Keratinocyte (primary cell): ENCODE measurements at places on chromosomes 1 and 21. TPM values are rescaled to one million over a fixed set of nuclear protein-coding genes. Genes with fewer than 3 reads are reported as not detected.

Gene IPP
- 6.7 to 10.0 TPM (median 8.3 TPM) in 3 replicates for polyA plus RNA-seq

Gene KCNAB2
- polyA plus RNA-seq = 1.3 to 2.5 TPM (median 1.8 TPM) in 3 replicates

Gene FHAD1
- polyA plus RNA-seq = 0.09 to 0.18 TPM (median 0.12 TPM) in 3 replicates

Gene TCHH
- polyA plus RNA-seq = 0.07 to 0.25 TPM (median 0.14 TPM) in 3 replicates

Gene CLDN17
- polyA plus RNA-seq = 0.16 to 0.28 TPM in 2 of 3 replicates, not detected in the other

Gene ELAPOR1
- 0.21 to 0.36 TPM (median 0.24 TPM) in 3 replicates for polyA plus RNA-seq

Gene MNDA
- polyA plus RNA-seq = not detected in 3 replicates

Gene VANGL1
- 22.4 to 25.0 TPM (median 23.1 TPM) in 3 replicates for polyA plus RNA-seq

Gene WNT3A
- 0.07 to 0.15 TPM (median 0.07 TPM) in 3 replicates for polyA plus RNA-seq

Gene UMODL1
- polyA plus RNA-seq = 0.03 TPM in 1 of 3 replicates, not detected in the others

Gene MPZ
- polyA plus RNA-seq = 0.19 to 0.45 TPM (median 0.45 TPM) in 3 replicates

Gene LRRC71
- polyA plus RNA-seq = not detected in 3 replicates

Gene FOXD2
- 0.01 to 0.05 TPM (median 0.04 TPM) in 3 replicates for polyA plus RNA-seq

Gene PTPN22
- 0.07 to 0.39 TPM (median 0.23 TPM) in 3 replicates for polyA plus RNA-seq

Gene CA6
- polyA plus RNA-seq = not detected in 3 replicates

Gene RHBDL2
- polyA plus RNA-seq = 5.4 to 9.2 TPM (median 7.9 TPM) in 3 replicates

Gene ADORA1
- polyA plus RNA-seq = 0.07 to 0.10 TPM (median 0.09 TPM) in 3 replicates

Gene AK5
- 0.22 to 0.30 TPM (median 0.27 TPM) in 3 replicates for polyA plus RNA-seq

Gene HIVEP3
- polyA plus RNA-seq = 0.64 to 3.5 TPM (median 1.1 TPM) in 3 replicates

Gene OR2L13
- not detected in 3 replicates for polyA plus RNA-seq

Gene NFASC
- 3.4 to 6.9 TPM (median 4.3 TPM) in 3 replicates for polyA plus RNA-seq

Gene AGMAT
- polyA plus RNA-seq = 0.18 to 0.46 TPM (median 0.21 TPM) in 3 replicates

Gene HUNK
- 0.01 to 0.03 TPM in 2 of 3 replicates, not detected in the other for polyA plus RNA-seq

Gene PRCC
- polyA plus RNA-seq = 29.9 to 70.7 TPM (median 40.4 TPM) in 3 replicates

Gene SLC25A24
- 35.3 to 58.9 TPM (median 36.0 TPM) in 3 replicates for polyA plus RNA-seq

Gene ST6GALNAC5
- 12.8 to 18.7 TPM (median 14.3 TPM) in 3 replicates for polyA plus RNA-seq

Gene NPHS2
- not detected in 3 replicates for polyA plus RNA-seq

Gene CD34
- 0.03 TPM in 1 of 3 replicates, not detected in the others for polyA plus RNA-seq

Gene RPL22
- polyA plus RNA-seq = 209 to 421 TPM (median 239 TPM) in 3 replicates

Gene KANK4
- 0.92 to 8.5 TPM (median 2.1 TPM) in 3 replicates for polyA plus RNA-seq

Gene VWA5B1
- not detected in 3 replicates for polyA plus RNA-seq

Gene LCE1F
- polyA plus RNA-seq = not detected in 3 replicates

Gene RNU1-4
- polyA plus RNA-seq = 66.0 to 67.0 TPM in 2 of 3 replicates, not detected in the other

Gene AMY2A
- polyA plus RNA-seq = not detected in 3 replicates

Gene TTC34
- polyA plus RNA-seq = 0.01 to 0.04 TPM (median 0.04 TPM) in 3 replicates

Gene CLIC6
- not detected in 3 replicates for polyA plus RNA-seq

Gene AJAP1
- 2.2 to 2.8 TPM (median 2.5 TPM) in 3 replicates for polyA plus RNA-seq

Gene C1QA
- polyA plus RNA-seq = not detected in 3 replicates

Gene TMED5
- polyA plus RNA-seq = 34.5 to 55.4 TPM (median 35.2 TPM) in 3 replicates

Gene FAM163A
- not detected in 3 replicates for polyA plus RNA-seq

Gene USH2A
- under 0.01 TPM in 1 of 3 replicates, not detected in the others for polyA plus RNA-seq

Gene TAS1R3
- polyA plus RNA-seq = 0.01 to 0.08 TPM (median 0.04 TPM) in 3 replicates

Gene SYTL1
- polyA plus RNA-seq = 15.5 to 34.0 TPM (median 15.6 TPM) in 3 replicates

Gene ADAMTSL4
- polyA plus RNA-seq = 7.0 to 22.8 TPM (median 7.0 TPM) in 3 replicates

Gene FBXO44
- 23.1 to 39.9 TPM (median 25.8 TPM) in 3 replicates for polyA plus RNA-seq

Gene COL6A1
- polyA plus RNA-seq = 2.5 to 6.5 TPM (median 4.2 TPM) in 3 replicates

Gene SLAMF9
- 0.31 to 0.57 TPM (median 0.41 TPM) in 3 replicates for polyA plus RNA-seq

Gene NAXE
- polyA plus RNA-seq = 74.7 to 93.4 TPM (median 81.3 TPM) in 3 replicates

Gene PODN
- not detected in 3 replicates for polyA plus RNA-seq

Gene NR0B2
- not detected in 3 replicates for polyA plus RNA-seq

Gene RAB25
- 93.4 to 159 TPM (median 106 TPM) in 3 replicates for polyA plus RNA-seq

Gene CELA2B
- polyA plus RNA-seq = not detected in 3 replicates

Gene CD5L
- not detected in 3 replicates for polyA plus RNA-seq
